GM12891 (cell line): ENCODE measurements at places on chromosomes 4 and X.

GRCh38 chrX:100659431-100660137, 15.6 kb downstream of the SRPX2 start:
- DNase-seq, result no peak

GRCh38 chrX:10242026-10242425, 85.3 kb downstream of the CLCN4 start:
- DNase-seq, result no peak

DNA sequence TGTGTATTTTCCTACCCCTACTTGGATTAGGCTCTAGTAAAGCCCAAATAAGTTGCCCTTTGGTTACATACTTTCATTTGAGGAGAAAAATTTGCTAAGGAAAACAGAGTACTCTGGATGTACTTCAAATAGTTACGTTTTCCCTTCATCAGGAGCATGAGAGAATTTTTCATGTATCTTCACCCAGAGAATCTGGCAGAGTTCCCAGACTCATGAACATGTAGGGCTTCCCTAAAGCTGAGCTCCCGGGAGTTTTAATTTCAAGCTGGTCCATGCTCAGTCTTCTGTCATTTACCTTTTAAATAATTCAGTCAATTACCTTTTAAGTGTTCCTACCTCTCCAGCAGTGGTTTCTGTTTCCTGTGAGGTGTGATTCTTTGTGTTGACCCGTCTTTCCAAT, 367.5 kb upstream of the GRID2 start:
- no peak for DNase-seq

DNA sequence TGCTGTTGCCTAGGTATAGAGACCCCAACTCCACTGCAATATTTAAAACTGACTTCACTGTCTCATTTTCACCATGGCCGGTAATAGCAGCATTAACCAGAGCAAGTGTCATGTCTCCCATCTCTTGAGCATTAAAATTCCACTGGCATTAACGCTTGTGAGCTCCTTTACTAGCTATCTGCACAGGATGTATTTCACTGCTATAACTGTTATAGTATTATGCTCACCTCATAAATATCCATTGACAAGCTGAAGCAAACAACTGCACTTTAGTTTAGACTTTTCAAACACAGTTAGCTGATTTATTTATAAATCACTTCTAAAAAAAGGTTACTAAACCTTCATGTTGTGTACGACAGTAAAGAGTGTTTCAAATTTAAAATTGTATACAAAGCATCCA, 157.8 kb downstream of the ANTXR2 start:
- no peak for DNase-seq

DNA sequence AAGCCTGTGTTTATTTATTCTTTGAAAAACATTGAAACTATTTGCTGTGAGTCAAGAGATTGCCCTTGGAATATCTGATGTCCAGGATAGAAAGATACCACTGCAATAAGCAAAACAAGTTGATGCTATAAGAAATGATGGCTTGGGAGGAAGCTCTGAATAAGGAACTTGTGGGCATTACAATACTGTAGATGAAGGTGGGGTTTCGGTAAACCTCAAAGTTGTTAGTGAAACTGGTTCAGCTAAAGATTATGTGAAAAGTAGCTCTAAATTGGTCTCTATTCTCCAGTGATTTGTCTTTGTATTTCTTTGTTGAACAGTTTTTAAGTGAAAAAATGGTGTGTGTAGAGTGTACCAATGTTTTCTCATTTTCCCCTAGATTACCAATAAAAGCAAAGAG, 128.7 kb downstream of the AKAP4 start:
- no peak for DNase-seq

GRCh38 chr4:89949782-89950387, 55.2 kb downstream of the MMRN1 start:
- no peak for DNase-seq

GRCh38 chr4:10184041-10184440, 67.4 kb upstream of the WDR1 start:
- DNase-seq, result no peak

DNA sequence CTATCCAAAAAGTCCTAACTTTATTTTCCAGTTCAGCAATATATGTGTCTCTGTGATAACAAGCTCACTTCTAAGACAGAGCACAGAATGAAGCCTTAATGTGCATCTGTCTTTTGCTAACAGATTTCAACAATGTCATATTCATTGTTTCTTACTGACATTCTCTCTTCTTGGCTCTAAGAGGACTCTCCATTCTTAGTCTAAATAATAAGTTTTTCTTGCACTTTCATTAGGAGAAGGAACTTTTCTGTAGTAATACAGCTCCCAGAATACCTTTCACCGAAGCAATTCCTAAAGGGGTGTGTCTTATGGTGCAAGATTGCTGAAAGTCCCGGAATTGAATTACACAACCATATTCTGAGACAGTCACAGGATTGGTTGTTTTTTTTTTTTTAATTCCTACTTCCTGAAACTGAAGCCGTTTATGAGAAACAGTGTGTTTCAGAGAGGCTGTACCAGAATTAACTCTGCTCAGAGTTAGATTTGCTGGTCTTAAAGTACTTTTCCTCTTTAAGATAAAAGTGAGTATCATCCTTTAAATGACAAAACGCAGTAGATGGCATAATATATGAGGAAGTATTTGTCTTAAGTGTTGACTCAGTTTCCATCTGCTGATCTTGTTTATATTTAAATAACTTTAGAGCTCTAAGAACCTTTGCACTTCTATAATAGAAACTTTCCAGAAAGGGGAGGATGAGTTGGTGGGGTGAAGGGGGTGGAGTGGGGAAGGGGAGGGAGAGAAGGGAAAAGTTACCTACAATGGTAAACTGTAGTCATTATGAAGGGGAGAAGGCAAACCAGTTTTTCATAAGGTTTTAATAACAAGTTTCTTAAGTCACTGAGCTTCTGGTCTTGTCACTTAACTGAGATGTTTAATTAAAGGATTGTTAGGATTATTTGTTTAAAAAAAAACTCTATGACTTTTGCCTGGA, at the start of gene ALPK1:
Gene ALPK1 (plus strand): TSS at position 421 of the 932 bp plus-strand sequence.
- no peak for DNase-seq

- no peak for DNase-seq
Measured at GRCh38 chr4:171650543-171650942, 162.7 kb upstream of the GALNTL6 start.

- DNase-seq, result no peak
Measured at GRCh38 chrX:19893727-19894126, 6.3 kb upstream of the SH3KBP1 start.

DNA sequence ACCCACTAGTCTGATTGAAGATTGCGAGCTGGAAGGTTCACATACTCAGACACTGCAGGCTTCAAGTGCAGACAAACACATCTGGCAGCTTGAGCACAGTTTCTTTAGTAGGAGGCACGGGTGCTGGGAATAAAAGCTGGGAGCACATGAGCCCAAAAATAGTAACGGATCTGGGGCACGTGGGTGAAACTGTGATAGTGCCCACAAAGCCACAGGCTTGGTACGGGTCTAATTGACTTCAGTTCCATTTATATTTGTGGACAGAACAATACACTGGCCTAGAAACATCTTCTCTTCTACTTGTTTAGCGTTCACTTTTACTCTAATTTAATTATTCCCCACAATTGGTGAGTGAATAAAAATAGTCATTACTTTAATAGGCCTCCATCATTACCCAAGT, 2370.7 kb downstream of the PCDH7 start:
- DNase-seq, result no peak

DNA sequence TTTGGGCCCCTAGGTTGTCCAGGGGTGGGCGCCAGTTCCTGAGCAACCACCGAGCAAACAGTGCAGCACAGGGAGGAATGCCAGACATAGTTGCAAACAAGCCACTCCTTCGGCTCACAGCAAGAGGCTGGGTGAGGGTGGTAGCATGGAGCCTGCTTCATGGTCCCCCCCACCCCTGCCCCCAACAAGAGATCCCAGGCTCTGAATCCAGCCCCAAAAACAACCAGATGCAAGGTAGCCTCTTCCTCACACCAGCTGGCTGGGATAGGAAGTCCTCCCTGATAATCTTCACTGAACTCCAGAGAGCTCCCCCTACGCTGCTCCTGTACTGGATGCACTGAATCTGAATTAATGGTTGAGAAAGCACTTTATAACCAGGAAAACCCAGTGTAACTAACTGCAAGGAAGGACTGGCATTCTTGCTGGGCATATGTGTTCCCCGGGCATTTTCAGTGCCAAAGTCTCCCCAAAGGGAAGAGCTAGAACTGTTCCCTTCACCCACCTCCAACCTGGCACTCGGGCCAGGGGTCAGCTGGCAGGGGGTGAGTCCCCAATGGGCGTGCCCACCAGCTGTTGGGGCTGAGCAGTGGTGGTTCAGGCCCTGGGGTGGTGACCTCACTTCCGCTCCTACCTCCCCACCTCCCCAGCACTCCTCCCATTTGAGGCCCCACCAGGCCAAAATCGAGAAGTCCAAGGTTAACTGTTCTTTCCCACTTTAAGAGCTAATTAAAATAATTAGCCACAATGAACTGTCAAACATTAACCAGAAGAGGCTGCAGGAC, 1.5 kb downstream of the ELF4 start:
- DNase-seq, result no peak

- DNase-seq, result no peak
Measured at GRCh38 chrX:8235026-8235425, 64.0 kb upstream of the VCX2 start.

DNA sequence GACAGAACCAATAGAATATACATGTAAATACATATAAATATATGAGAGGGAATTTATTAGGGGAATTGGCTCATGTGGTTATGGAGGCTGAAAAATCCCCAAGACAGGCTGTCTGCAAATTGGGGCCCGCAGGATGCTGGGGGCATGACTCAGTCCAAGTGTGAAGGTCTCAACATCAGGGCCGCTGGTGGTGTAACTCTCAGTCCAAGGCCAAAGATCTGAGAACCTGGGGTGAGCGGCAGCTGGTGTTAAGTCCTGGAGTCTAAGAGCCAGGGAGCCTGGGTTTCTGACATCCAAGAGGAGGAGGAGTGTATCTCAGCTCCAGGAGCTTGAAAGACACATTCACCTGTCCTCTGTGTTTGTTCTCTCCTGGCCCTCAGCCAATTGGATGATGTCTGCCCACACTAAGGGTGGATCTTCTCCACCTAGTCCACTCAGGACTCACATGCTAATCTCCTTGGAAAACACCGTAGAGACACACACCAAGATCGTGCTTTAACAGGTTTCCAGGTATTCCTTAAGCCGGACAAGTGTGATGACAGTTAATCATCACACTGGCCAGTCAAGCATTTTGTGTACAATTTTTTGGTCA, 28.9 kb downstream of the TIGD2 start:
- DNase-seq, result no peak

DNA sequence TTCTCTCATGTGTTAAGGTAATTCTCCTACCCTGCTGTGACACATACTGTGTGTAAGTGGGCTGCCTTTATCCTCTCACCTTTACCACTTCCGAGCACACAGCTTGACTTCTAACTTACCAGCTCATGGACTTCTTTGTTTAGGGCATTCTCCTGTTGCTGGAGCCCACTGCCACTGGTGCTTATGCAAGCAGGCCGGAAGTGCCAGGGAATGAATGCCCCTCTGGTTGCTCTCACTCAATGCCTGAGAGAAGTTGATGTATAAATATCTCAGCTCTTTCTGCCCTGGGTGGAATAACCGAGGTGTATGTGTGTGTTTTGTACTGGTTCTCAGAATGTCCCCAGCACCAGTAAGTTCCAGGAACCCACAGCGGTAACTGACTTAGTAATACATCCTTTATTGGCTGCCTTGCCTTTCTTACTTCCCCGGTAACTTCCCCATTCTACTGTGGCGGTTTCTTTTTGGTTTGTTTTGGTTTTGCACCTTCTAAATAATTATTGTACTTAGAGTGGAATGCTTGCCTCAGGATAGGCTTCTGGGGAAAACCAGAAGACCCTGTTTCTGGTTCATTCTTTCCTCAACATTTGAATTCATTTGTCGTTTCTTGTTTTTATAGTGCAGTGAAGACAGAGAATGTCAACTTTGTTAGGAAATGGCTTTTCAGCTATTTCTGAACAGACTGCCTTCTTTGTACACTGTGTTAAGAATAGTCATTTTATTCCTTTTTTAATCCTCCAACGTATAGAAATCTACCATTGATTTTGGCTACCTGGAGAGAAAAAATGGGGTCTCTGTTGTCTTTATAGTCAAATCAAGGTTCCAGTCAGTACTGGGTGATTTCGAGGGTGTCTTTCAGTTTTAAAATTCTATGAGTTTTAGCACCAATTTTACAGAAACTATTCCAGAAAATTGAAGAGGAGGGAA, 45.4 kb downstream of the CXorf58 start:
- peak; percentile 25 for DNase-seq

- no peak for DNase-seq
Measured at GRCh38 chrX:16807548-16807947, 21.3 kb downstream of the TXLNG start.

DNA sequence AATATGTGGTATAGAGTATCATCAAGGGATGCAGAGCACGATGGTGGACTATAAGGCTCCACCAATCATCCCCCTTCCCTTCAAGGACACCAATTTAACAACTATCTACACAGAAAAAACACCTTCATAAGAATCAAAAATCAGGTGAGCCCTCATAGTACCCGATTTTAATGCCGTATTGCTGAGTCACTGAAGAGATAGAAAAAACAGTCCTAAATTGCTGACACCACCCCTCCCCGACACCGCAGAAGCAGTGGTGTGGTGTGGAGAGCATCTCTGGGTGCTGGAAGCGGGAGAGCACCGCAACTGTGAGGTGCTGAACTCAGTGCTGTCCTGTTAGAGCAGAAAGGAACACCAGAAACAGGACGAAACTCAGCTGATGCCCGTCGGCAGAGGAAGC, 49.3 kb downstream of the ABCB7 start:
- no peak for DNase-seq

- no peak for DNase-seq
Measured at GRCh38 chr4:181272422-181272821, 970.8 kb upstream of the TENM3 start.

DNA sequence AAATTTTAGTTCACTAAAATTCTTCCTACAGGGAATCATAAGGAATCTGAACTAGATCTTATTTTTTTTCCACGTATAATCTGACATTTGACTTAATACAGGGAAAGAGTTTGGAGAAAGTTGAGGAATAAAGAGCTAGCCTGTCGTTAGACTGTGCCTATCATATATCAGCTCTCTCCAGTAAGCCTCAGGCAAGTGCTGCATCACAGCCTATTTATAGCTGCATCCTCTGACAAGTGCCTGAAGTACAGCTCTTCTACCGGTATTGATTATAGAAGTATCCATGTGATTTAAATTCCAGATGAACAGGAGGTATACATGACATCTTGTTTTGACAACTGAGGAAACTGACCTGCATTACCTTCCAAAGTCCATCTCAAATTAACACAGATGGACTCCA, 248.9 kb downstream of the TLL1 start:
- DNase-seq, result no peak
